ENCODE measurements at places on chromosomes 11 and 22.

DNA sequence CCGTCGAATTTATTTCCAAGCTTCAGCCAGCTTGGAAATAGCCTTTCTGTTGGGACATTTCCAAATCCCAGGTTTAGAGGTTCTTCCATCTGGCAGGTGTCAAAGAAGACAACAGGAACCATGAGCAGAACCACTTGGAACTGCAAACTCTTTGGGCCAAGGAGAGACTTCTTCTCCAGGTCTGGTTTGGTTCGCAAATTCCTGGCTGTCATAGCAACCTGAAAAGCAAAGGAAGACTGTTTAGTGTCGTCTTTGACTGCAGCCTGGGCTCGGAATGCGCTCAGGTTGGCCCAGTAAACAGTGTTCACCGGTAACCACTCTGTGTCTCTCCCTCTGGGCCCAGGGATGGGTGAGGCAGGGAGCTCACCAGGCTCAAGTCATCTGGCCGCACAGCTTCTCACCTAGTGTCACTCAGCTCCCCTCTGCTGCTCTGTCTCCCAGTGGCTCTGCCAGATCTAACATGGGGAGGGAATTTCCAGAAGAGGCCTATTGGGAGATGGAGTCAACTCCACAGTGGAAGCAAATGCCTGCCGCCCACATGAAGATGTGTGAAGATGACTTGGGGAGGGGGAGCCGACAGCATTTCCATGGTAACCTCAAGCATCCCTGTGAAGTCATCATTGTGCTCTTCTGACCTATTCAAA is 11.9 kb upstream of the CLMP start:
- no peak for DNase-seq

- DNase-seq = no peak
These were observed 106.4 kb upstream of the SESN3 start for GRCh38 chr11:95337175-95337957.

DNA sequence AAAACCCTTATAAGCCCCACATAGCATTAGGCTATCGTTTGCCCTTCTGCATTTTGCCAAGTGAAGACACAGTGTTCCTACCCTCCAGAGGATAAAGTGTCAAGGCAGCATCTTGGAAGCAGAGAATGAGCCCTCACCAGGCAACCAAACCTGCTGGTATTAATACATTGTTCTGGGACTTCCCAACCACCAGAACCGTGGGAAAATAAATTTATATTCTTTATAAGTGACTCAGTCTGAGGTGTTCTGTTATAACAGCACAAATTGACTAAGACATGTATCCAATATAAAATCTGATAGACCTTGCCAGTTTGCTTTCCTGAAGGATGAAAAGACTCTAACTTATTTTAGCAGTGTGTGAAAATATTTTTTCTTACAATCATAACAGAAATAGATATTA is 792.5 kb upstream of the LRRC4C start:
- DNase-seq = no peak

GRCh38 chr11:98772893-98773292 is 247.9 kb upstream of the CNTN5 start:
- no peak for DNase-seq

DNA sequence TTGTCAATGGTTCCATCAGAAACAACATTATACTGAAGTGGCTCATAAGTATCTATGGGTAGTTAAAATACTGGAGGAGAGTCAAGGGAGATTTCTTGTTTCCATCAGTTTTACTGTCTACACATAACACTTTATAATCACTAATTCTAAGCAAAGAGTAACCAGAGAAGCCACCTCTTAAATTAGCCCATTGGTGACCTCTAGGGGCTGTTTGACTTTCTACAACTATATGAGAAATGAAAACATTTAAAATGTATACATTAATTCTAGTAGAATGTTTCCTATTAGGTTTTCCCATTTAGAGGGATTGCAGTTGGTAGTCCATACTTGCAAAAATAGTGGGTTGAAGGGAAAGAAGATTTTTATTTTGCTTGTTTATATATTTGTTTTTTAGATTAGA is 504.3 kb downstream of the FAM181B start:
- DNase-seq = no peak

GRCh38 chr11:31824879-31825837 is 14.0 kb upstream of the PAX6 start:
- DNase-seq = no peak

DNA sequence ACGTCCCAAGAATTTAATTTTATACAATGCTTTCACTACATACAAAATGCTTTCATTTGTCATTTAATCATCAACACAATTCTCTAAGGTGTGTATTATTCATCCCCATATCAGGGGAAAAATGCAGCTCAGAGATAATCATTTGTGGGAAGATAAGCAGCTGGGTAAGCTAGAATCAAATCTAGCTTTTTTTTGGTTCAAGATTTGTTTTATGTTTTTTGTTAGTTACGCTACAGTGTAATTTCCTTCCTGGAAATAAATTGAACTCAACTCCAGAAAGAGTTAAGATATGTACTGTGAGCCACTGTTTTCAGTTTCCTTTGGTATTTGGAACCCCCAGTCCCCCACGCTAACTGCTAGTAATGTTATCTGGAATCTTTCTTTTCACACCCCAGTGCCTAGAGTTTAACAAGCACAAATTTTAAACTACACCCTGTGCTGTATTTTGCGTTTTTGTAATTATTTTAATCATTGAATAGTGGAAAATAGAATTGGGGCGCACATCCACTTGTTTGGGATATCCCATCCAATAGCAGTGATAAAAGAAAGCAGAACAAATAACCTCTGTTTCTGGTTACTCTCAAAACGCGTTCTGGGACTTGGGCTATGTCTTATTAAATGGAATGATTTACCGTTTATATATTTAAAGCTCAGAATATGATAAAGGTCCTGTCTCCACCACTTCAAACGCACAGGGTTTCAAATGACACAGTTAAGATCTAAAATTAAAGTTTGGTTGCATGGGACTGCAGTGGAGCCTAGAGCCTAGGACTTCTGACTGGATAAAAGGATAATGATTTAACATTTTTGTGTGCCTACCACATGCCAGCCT is 2.1 kb upstream of the HSPA8 start:
- no peak for DNase-seq

GRCh38 chr11:108961095-108961494 is 296.2 kb downstream of the DDX10 start:
- DNase-seq = no peak

DNA sequence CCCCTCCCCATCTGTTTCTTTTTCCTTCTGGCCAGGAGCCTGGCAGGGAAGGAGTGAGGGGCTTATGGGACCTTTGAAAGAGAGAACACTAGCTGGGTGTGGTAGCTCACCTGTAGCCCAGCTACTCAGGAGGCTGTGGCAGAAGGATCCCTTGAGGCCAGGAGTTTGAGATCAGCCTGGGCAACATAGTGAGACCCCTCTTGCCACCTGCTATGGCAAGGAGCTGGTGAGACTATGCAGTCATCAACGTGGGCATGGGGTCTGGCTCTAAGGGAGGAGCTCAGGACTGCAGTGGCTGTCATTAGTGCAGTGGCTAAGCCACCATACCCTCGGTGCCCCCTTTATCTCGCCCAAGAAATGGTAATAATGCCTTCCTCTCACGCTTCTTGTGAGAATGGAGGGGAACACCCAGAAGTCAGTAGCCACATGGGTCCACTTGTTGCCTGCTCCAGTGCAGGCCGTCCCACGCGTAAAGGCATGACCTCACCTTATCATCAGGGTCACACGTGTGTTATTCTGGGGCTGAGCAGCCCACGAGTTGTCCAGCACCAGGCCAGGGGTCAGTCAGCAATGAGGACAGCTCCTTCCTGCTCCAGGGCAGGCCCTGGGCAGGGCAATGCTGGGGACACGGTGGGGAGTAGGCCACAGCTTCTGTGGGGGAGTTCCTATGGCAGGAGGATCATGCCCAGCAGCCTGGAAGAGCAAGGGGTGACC is 27.7 kb upstream of the TEF start:
- no peak for DNase-seq

- DNase-seq = no peak
These were observed 26.2 kb upstream of the POGLUT3 start for GRCh38 chr11:108524422-108524821.

DNA sequence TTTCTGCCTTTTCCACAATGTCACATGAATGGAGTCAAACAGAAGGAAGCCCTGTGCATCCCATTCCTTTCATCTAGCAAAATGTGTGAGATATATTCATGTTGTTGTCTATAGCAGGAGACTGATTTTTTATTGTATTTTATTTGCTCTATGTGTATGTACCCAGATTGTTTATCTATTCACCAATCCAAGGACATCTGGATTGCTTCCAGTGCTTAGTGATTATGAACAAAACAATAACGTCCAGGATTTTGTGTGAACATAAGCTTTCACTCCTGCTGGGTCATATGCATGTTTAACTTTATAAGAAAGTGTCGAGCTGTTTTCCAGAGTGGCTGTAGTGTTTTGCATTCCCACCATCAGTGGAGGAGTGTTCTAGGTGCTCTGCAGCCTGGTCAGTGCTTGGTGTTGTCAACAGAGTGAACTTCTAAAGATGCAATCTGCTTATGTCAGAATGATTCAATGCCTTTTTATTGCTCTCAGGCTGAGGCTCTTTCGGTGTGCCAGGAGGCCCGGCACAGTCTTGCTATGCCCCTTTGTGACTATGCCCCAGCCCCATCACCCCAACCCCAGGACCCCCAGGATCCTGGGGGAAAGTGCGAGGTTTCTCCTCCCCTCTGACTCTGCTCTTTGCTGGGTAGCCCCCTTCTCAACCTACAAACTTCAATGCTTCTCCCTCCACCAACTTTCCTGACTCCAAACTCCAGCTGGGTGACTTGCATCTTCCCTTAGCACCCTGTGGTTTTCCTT is 19.9 kb upstream of the SYT13 start:
- DNase-seq = no peak

DNA sequence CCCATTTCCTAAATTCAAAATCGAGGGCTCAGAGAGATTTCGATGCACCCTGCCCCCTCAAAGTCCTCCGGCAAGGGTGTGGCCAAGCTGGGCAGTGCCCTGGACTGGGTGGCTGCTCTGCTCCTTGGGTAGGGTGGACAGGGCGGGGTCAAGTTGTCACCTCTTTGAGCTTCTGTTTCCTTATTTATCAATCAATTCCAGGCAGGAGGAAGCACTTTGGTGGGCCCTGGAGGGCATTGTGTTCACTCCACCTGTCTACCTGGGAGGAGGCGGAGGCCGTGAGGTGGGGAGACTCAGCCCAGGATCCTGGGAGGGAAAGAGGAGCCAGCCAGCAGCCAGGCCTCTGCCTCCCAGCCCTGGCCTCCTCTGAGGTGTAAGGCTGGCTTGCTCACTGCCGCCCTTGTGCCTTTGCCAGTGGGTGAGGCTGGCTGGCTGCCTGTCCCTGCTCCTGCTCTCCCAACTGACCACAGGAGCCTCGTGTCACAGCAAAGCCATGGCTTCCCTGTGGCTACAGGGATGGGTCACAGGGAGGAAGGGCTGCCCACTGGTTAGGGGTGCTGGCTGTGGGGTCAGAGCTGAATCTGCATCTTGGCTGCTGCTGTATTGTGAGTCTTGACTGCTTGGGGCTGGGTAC is 25.5 kb upstream of the SHISAL1 start:
- no peak for DNase-seq

DNA sequence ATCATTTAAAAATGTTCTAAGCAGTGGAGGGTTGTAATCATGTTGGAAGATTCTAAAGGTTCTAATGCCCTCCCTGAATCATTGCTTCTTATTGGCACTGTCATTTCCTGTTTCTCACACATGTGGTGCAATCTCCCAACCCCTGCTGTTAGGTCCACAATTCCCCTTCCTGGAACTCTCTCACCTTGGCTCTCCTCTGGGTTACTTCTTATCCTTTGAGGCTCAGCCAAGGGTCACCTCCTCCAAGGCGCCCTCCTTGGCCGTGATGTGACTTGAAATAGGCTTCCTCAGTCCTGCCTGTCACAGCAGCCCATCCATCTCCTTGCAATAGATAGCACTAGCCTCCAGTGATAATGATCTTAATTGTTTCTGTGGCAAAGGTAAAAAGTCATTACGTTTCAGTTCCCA is 149.8 kb downstream of the TTC17 start:
- no peak for DNase-seq

- no peak for DNase-seq
These were observed 6.6 kb upstream of the AMBRA1 start for GRCh38 chr11:46600194-46600960.

DNA sequence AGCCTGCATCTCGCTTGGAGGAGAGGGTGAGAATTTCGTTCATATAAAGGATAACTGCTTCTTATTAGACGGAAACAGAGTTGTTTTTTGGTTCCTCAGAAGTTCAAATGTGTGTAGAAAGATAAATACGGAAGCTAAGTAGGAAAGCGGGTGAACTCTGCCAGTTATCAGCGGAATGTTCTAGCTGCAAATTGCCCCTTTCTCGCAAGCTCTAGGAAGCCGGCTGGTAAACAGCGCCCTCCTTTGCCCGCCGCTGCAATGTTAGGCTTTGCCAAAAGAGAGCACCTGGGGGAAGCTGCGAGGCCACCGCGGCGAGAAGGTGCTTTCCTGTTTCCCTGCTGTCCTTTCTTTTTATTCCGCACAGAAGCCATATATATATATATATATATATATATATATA is 67.0 kb downstream of the IGLL5 start:
- no peak for DNase-seq

DNA sequence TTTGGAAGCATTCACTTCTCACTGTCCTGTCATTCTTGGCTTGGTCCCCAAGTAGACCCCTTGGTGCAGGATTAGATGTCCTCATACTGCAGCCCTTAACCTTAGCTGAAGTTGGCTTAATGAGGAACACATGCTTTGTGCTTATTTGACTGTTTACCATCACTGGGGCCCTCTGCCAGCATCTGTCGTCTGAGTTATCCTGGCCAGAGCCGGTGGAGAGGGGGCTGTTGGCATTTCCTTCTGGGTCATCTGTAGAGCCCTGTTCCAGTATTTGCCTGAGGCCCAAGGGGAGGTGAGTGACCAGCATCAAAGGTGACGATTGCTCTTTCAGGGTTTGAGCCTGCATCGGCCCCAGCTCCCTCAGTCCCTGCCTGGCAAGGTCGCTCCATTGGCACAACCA is 126.4 kb upstream of the RASSF10 start:
- no peak for DNase-seq

GRCh38 chr22:39947220-39948216 is 12.7 kb upstream of the TMA7B start:
- no peak for DNase-seq

Data from AG04450 (cell line).